T-helper 1 cell (primary cell): ENCODE measurements at places on chromosomes 1 and 21.

DNA sequence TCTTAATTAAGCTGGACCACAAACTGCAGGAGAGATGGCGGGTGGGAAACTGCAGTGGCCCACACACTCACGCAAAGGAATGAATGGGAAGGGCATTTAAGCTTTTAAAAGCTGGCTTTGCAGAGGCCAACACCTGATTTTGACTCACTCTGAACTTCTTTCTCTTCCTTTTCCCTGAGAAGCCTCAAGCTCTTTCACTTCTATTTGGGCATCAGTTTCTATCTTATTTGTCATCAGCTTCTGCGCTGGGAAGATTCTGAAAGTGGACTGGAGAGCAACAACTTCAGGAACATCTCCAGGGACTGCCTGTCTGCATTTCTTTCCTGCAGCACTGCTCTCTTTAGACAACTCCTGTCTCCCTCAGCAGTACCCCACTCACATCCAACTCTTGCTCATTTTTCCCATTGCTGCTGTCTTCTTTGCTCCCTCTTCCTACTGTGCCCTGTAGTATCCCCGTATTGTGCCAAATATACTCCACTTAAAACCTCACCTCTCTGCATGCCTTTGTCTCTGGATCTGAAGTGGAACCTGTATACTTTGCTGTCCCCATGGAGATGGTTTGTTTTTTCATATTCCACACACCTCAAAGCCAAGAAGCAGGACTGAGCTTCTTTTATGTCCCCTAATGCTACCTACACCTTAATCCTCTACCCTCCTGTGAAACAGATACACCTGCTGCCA is 143.3 kb upstream of the JUN start:
- DNase-seq = no peak

DNA sequence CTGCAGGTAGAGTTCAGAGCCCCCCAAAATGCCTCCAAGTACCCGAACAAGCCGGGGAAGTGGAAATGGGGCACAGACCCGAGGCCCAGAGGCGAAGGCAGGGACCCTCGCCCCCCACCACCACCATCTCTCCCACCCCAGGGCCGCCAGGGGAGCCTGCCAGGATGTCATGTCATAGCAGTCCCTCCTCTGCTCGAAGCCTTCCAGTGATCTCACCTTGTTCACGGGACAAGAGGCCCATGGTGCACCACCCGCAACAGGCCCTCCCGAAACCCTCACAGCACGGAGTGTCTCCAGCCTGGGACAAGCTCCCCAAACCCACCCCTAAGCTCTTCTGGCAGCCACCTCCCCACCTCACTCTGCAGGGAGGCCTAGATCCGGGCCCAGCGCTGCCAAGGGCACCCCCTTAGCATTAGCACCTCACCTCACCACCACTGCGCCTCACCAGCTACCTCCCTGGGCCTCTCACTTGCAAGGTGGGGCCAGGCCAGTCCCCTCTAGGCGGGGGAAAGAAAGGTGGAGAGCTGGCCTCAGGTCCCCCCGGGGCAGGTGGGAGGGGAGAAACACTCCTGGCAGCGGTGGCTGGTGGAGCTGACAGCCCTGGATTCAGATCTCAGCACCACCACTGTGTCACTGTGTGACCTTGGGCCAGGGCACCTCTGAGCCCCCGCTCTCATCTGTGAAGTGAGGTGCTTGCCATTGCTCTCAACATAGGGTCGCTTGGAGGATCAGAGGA is 13.3 kb downstream of the CHD5 start:
- DNase-seq = no peak

DNA sequence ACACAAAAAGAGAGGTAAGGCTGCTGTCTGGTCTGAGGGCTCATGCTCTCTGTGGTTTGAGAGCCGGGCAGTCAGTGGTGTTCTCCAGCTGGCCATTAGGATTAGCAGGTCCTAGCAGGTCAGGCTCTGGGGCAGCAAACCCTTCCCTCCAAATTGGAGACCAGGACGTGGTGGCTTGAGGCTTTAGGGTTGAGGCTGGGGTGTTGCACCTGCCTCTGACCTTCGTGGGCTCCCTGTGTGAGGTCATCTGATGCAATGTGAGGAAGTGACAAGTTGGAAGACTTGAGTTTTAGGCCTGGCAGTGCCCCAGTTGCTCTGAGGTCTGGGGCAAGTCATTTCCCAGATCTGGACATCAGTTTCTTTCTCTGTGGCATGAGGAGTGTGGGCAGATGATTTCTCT is 24.4 kb downstream of the SZRD1 start:
- DNase-seq = no peak

GRCh38 chr1:171509191-171509590 is 23.9 kb downstream of the PRRC2C start:
- DNase-seq = no peak

DNA sequence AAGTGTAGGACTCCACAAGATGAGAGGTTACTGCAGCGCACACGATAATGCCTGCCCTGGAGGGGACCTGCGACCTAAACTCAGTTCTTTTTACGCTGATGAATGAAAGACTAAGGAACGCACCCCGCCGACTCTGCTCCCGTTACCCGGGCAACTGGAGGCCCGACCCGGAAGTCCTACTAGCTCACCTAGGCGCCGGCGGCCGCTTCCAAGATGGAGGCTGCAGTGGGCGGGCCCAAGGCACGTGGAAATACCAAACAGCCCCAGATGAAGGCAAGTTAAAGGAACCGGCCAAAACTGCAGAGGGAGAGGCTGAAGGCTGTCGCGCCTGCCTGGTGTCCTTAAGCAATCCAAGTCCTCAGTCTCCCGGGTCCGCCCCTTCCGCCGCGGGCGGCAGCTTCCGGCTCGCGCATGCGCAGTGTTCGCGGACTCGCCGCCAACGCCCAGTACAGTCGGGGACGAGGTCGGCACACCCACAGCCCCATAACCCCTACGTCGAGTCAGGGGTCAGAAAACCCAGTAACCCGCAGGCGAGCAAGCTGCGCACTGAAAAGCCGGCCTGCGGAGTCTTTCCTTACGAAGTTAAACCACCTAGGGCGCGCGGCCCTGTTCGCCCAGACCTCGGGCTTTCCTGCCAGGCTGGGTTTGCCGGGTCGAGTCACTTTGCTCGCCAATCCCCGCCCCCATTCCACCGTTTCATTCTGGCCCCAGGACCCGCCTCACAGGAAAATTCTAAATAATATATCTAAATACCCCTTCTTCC is at the start of gene SETD4:
Gene SETD4, minus strand, starts transcription at position 368 of the 763 bp plus-strand sequence. CDS start 1,638 bp downstream, outside the sequence.
- DNase-seq = peak; percentile 93

GRCh38 chr1:206075786-206076755 is 23.1 kb downstream of the RHEX start:
- DNase-seq = no peak

- no peak for DNase-seq
These were observed 2.3 kb upstream of the MXRA8 start for GRCh38 chr1:1360506-1361169.

- no peak for DNase-seq
These were observed 797 bp upstream of the RSPH1 start for GRCh38 chr21:42496839-42497202.

DNA sequence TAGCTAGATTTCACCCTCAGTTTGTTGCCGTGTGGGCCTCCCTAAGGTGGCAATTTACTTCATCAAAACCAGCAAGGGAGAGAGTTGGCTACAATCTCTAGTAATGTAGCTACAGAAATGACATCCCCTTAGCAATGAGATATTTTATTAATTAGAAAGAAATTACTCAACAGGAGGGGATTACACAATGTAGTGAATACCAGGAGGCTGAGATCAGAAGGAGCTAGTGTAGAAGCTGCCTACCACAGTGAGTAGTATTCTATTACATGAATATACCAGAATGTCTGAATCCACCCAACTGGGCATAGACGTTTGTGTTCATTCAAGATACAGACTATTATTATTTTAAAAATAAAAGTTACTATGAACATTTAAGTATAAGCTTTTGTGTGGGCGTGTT is 868.2 kb upstream of the CXADR start:
- no peak for DNase-seq

DNA sequence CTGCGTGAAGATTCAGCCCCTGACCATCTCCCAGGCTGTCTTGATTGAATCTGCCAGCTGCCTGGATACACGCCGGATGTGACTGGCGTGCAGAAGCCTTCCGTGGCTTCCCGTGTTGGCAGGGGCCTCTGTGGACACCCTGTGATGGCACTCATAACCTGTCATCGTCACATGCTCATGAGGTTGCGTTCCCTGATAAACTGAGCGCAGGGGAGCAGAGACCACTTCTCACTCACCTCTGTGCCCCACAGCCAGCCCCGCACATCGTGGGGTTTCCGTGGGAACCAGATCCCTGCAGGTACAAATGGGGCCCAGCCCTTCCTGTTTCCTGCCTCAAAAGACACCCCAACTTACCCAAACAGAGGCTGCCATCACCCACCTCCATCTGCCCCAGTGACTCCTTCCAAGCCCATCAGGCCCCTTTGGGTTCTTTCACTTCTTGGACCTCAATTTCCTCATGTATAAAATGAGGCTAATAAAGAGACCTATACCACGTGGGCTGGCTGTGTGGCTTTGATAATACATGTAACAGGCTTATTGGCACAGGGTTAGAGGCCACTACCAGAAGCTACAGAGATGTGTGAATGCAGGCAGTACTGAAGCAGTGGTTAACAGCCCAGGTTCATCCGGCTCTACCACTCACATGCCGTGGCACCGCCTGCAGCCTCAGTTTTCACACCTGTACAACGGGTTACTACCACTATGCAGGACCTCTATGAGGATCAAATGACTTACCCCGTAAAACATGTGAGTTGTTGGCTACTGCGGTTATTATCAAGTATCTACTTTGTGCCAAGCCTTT is 23.6 kb downstream of the HTR6 start:
- no peak for DNase-seq

- no peak for DNase-seq
These were observed 9.7 kb downstream of the ALPL start for GRCh38 chr1:21518774-21519455.

GRCh38 chr1:169044296-169044695 is 62.2 kb upstream of the ATP1B1 start:
- no peak for DNase-seq

GRCh38 chr1:202281316-202282024 is 60.3 kb downstream of the UBE2T start:
- DNase-seq = no peak

- no peak for DNase-seq
These were observed 125 bp downstream of the ATP5PF start for GRCh38 chr21:25734654-25734903.

DNA sequence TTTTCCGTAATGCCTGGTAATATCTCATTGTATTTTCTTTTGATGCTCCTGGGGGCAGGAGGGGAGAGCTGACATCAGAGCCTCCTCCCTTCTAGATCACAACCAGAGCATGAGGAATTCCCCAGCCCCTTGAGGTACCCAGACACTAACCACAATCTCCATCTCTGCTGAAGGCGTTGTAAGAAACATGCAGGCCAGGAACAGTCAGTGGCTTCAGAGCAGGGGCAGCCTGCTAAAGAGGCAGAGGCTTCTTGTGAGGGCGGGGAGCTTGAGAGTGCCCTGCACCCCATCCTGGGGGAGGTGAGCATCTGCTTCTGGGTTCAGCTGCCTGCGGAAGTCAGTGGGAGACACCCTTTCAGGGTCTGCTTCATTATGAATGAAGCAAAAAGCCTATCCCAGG is 19.0 kb downstream of the MAPKAPK2 start:
- peak; percentile 49 for DNase-seq

DNA sequence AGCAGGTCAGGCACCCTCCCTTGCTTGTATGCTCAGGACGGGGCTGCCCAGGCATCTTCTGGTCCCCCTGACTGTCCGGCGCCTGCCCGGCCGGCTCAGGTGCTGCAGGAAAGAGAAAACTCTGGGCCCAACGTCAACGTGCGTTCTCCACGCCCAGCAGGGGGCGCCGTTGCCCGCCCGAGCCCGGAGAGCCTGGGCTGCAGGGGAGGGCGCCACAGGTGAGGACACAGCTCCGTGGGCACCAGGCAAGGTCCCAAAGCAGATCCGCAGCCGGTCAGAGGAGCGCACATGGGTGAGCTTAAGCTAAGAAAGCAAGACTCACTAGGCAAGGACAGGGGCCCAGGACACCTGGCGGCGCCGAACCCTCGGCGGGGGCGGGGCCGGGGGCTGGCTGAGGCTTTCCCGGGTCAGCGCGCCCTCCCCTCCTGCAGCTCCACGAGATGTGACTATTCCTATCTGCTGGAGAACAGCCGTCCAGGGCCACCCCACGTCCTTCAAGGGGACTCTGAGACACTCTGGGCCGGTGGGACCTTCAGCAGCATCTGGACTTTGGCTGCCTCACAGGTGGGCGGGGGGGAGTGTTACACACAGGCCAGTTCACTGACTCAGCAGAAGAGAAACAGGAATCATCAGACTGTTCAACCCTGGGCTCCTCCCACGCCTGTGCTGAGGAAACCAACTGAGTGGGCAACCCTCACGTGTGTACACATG is 29.3 kb downstream of the KRTAP10-1 start:
- DNase-seq = peak; percentile 65

GRCh38 chr1:114986286-114986685 is 43.3 kb upstream of the TSHB start:
- DNase-seq = no peak

- no peak for DNase-seq
These were observed 4.7 kb downstream of the HUNK start for GRCh38 chr21:31877463-31877957.

GRCh38 chr1:35929730-35930592 is 944 bp upstream of the AGO3 start:
- DNase-seq = peak; percentile 9

- peak; percentile 52 for DNase-seq
These were observed 20.6 kb upstream of the SH3D21 start for GRCh38 chr1:36285443-36286101.

DNA sequence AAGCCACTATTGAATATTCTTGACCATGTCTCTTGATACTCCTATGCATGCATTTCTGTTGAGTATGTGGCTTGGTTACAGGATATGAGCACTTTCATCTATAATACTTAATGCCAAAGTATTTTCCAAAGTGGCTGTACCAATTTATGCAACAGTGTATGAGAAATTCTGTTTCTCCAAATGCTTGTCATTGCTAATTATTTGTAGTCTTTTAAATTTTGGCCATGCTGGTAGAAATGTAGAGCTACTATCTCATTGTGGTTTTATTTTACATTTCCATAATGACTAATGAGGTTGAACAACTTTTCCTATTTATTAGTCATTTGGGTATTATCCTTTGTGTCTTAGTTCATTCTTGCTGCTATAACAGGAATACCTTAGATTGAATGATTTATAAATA is 71.4 kb upstream of the TSPAN2 start:
- no peak for DNase-seq

- no peak for DNase-seq
These were observed 45.1 kb downstream of the WNT9A start for GRCh38 chr1:227902641-227902990.

DNA sequence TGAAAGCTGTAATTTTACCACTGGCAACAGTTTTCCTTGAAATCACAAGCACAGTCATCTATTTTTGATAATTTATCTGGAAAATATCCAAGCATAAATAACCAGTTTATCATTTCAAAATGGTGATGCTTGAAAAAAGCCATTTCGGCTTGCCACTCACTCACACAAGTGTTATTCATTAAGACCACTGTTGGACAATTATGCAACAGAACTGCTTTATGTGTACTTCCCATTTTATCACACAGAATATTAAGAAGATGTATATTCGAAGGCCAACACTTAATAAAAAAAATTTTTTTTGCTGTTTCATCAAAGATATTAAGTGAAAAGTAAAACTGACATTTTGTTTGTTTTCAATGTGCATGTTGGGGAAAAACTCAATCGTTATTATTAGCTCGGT is 62.3 kb downstream of the EIF4G3 start:
- no peak for DNase-seq

- DNase-seq = no peak
These were observed 1.7 kb downstream of the CLDN14 start for GRCh38 chr21:36478207-36478701.
